AG08396 (cell line): ENCODE measurements at places on chromosomes 4 and X.

- no peak for DNase-seq
These were observed 96.2 kb downstream of the TSPAN7 start for GRCh38 chrX:38657562-38657961.

- no peak for DNase-seq
These were observed 663 bp downstream of the CXorf38 start for GRCh38 chrX:40646489-40647306.

- DNase-seq: no peak
These were observed 329.4 kb upstream of the PPARGC1A start for GRCh38 chr4:24219209-24219608.

- no peak for DNase-seq
These were observed 7.2 kb upstream of the PALLD start for GRCh38 chr4:168489616-168490015.

- no peak for DNase-seq
These were observed 15.2 kb upstream of the TLR8 start for GRCh38 chrX:12891171-12891570.

GRCh38 chr4:23889814-23890341 lies at the start of gene PPARGC1A:
PPARGC1A (minus strand) TSS chr4:23890047; CDS start chr4:23889957, 90 bp downstream.
- peak; percentile 36 for DNase-seq

- DNase-seq: no peak
These were observed 108.2 kb upstream of the BMPR1B start for GRCh38 chr4:94649381-94650133.

DNA sequence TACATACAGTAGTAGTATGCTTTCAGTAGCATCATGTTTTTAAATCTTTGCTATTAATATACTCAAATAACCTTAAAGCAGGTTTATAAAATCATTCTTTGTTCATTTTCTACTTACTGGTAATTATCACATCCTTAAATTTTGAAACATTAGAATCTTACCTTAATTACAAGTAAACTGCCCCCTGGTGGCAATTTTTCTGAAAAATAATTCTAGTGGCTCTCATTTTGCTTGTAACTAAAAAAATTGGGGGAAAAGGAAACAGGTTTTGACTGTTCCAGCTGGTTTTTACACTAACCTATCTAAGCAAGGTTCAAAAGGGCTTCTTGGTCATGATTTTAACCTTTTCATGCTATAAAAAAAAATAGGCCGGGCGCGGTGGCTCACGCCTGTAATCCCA lies 18.5 kb upstream of the DCAF4L1 start:
- no peak for DNase-seq

- DNase-seq: peak; percentile 63
These were observed 36.7 kb upstream of the NEUROG2 start for GRCh38 chr4:112552668-112553067.

GRCh38 chr4:42710761-42711160 lies 53.9 kb upstream of the ATP8A1 start:
- DNase-seq: no peak

DNA sequence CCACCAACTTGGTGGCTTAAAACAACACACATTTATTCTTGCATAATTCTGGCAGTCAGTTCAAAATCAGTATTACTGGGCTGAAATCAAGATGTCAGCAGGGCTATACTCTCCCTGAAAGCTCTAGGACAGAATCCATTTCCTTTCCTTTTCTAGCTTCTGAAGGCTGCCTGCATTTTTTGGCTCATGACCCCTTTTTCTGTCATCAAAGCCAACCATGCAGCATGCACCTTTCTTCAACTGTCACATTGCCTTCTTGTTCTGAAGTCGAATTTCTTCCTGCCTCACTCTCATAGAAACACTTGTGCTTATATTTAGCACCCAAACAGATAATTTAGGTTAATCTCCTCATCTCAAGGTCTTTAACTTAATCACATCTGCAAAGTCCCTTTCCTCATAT lies 79.8 kb upstream of the PPP1R2C start:
- no peak for DNase-seq

DNA sequence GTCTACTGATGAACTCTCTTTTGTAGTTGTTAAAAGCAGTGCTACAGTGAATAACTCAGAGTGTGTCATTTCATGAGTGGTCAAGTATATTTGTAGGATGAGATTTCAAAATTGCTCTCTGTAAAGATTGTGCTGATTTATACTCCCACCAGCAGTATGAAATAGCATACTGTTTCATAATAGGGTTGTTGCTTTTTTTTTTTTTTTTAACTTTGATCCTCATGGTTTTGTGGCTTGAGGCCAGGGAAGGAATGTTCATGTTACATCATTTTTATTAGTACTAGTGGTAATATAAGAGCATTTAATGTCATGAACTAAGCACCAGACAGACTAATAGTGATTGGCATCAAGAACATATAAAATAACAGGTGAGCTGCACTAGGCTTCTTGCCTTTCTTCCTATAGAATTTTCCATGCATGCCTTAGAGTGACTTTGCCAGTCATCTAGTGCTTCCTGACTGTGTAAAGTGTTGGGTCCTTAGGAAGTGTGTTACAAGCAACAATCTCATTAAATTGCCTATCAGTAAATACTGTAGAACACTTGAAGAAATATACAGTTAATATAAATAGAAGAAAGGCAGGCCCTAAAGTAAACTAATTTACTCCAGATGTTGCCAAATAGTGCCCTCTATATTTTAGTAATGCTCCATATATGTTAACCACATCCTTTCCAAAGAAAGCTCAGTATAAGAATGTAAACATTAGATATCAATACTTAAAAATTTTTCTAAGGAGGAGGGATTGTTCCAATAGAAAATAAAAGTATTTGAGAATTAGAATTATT lies 38.6 kb upstream of the MSMO1 start:
- peak; percentile 43 for DNase-seq

GRCh38 chrX:153460826-153461225 lies 9.6 kb downstream of the HAUS7 start:
- DNase-seq: peak; percentile 52

- DNase-seq: peak; percentile 21
These were observed 163.2 kb upstream of the FAM9B start for GRCh38 chrX:9196961-9197640.

DNA sequence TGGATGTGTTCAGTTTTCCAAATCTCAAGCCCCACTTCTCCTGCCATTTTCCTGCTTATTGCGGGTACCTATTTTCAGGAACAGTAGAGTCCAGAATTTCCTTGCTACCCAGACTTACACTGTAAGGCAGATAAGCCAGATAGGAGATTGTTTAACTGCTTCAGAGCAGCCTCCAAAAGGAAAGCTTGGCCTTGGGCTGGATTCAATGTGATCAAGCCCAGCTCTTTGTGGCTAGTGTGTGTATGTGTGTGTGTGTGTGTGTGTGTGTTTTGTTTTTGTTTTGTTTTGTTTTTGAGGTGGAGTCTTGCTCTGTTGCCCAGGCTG lies 34.0 kb downstream of the RNF175 start:
- DNase-seq: no peak

GRCh38 chr4:61500883-61501282 lies 300.8 kb downstream of the ADGRL3 start:
- no peak for DNase-seq

- no peak for DNase-seq
These were observed 55.1 kb upstream of the NAP1L5 start for GRCh38 chr4:88752754-88753153.

- no peak for DNase-seq
These were observed 1382.6 kb downstream of the ARAP2 start for GRCh38 chr4:34861666-34862065.

- DNase-seq: no peak
These were observed 1145.4 kb downstream of the STIM2 start for GRCh38 chr4:28006021-28006420.

- no peak for DNase-seq
These were observed 473.1 kb upstream of the ATOH1 start for GRCh38 chr4:93355411-93355810.

DNA sequence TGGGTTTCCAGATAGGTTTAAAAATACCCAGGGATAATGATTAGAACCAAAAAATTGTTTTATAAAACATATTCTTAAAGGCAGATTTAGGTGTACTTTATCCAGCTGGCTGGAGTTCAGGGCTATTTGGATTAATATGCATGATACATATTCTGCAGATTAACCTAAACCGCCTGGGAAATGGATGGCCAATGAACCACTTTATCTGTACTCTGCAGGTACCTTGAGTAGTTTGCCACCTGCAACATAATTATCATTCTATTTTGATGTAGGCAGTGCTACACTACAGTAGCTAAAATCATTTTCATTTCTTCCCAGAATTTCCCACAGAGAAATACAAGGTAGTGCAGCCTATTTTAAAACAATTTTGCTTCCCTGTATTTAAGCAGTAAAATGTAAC lies 683.2 kb upstream of the GNPDA2 start:
- no peak for DNase-seq

- DNase-seq: no peak
These were observed 118.8 kb upstream of the AFF2 start for GRCh38 chrX:148381603-148382002.

DNA sequence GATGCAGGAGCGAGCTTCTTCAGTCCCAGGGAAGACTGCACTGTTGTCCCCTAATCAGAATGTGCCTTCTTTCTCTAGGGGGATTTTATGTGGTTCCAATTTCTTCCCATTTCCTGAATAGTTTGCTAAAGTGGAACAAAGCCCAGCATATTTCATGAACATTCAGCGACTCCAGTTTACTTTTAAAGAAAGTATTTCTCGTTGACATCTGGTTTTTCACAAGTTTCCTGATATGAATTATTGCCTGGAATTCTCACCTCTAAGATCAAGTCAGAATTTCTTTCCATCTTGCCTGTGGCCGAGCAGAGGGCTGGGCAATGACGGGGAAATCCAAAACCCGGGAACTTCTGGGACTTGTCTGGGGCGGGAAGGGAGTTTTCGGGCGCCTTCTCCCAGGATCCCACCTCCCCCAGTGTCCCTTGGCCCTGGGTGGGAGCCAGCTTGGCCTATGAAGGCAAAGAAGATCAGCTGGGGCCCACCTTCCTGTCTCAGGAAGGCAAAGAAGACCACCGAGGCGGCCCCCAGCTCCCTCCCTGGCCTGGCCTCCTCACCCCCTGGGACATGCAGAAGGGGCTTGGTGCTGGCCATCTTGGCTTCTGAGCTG lies 15.4 kb downstream of the SORCS2 start:
- DNase-seq: no peak

- DNase-seq: peak; percentile 74
These were observed 64.8 kb downstream of the TSC22D3 start for GRCh38 chrX:107710617-107711391.

DNA sequence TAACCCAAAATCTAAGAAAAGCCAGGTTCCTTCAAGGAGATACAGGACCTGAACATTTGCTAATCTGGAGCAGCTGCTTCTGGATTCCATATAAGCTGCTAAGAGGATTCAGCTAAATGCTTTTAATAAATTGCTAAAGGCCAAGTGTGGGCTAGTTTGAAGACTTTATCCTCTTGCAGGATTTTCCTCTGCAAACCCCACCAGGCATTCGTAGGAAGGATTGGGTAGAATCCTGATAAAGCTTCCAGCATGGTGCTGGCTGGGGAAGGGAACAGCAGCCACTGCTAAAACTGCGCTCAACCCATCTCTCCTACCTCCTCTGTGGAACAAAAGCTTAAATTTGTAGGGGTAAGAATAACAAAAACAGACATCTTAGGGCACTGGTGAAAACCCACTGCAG lies 61.3 kb upstream of the TAB3 start:
- no peak for DNase-seq

GRCh38 chr4:169219440-169219839 lies 51.3 kb downstream of the SH3RF1 start:
- no peak for DNase-seq

GRCh38 chr4:45043911-45044310 lies 317.6 kb upstream of the GNPDA2 start:
- DNase-seq: no peak

GRCh38 chrX:7841084-7841805 lies 1.7 kb upstream of the VCX start:
- DNase-seq: no peak

- DNase-seq: no peak
These were observed 733.9 kb upstream of the EPHA5 start for GRCh38 chr4:66404141-66404540.

- DNase-seq: no peak
These were observed 502.1 kb upstream of the IGFBP7 start for GRCh38 chr4:57612279-57612678.

DNA sequence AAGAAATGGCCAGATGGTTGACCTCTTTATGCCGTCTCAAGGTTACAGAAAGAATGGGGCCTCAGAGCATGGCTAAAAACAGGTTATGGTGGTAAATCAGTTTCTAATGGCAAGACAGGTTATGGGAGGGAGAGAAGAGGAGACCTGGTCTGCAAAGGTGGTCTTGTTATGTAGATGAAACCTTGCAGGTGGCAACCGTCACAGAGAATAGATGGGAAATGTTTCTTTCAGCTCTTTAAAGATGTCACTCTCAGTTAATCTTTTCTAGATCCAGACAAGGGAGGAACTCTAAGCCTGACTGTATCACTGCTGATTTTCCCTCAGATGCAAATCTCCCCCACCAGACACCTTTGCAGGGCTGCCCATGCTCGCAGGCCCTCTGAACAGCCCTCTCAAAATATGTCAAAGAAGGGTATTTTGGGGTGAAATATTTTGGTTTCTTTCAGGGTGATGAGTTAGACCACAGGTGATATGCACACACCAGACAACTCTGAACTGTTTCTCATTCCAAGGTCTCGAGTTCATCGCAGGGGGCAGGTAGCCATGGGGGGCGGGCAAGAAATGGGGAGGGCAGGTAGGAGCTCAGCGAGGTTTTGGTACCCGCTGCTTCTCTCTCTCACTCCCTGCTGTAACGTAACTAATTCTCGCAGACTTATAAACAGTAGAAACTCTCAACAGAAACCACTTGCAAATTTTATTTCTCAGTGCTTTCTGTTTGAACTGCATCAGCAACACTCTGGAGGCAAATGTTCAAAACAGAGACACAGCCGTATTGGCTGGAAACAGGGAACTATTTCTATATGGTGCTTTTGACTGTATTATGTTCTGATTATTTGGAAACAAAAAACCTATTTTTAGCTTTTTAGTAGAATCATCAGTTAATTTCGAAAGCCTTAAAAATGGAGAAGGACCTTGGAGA lies 32.4 kb downstream of the CASP3 start:
- DNase-seq: no peak
